ENCODE measurements at places on chromosomes 6 and 20.

DNA sequence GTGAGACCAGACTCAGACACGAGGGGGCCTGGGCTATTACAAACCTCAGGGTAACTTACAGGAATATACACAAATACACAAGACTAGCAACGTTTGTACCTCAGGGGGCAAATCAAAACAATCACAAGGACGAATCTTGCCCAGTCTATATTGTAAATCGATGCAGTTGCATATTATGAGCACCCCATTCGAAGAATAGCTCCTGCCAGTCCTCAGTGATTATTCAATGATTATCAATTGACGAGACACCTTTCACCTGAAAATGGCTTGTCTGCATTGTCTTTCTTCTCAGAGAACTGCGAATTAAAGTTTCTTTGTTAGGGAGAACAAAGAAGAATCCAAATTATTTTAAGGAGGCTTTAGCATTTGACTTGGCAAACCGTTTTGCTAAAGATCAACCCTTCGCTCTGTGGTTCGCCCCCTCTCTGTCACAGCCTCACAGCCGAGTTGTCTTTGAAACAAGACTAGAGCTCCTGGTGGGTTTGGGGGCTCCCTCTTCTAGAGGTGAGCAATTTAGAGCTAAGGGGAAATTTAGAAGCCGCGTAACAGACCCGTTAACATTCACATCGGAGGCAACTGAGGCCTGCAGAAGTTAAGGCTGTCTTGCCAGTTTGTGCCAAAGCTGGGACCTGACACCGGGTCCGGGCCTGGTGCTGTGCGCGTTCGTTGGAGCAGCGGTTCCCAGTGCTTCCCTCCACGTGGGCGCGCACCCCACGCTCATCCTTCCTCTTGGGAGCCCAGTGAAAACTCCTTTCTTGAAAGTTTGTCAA is 24.9 kb upstream of the MAP3K7 start:
- DNase-seq: no peak

GRCh38 chr6:116797585-116797984 is 31.3 kb downstream of the GPRC6A start:
- DNase-seq: no peak

DNA sequence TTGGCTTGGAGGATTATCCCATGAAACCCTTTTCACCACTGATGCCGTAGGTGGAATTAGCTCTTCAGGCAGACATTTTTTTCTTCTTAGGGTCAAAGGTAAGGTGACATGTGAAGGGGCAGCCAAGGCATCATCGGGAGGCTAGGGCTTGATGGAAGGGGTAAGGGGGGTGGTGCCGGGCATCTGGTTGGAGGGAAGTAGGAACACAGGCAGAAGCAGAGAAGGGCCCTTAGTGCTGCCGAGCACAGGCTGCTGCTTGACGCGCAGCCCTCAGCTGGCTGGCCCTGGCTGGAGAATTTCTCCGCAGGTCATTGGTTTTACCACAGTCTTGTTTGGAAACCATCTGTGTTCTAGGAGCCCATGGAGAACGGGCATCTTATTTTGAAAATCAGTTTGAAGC is 54.7 kb downstream of the TRAF3IP2 start:
- no peak for DNase-seq

- DNase-seq: no peak
Observed at GRCh38 chr20:9978397-9979004, 56.3 kb upstream of the ANKEF1 start.

DNA sequence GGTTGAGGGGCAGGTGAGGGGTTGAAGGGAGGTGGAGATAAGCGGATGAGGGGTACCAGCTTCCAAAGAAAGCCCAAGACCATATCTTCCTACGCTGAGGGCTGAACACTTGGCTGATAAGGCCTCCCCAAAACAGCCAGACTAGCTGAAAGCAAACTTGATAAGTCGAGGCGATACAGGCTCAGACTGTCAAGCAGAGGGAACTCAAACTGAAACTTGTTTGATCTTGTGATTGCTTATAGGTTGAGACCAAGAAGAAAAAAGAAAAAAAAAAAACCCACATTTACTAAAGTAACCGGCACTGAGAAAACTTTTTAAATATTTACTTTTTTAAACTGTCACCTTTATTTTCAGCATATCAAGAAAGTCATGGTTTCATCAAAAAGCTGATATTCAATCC is 73.6 kb downstream of the TRERF1 start:
- DNase-seq: no peak

DNA sequence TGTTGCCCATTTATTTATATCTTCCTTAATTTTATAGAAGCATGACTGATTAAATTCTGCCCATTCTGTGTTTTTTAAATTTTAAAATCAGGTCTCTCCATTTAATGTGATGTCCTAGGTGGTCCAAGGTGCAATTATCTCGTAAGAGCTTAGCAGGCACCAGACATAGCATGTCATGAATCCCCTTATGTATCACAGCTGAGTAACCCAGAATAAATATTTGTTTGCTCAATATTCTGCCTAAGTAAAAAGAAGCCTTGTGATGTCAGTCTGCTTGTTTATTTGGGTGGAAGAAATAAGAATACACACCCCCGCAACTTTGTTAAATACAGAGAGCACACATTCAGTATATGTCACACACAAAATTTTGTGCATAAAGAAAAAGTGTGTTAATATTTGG is 211.3 kb downstream of the FARS2 start:
- DNase-seq: no peak

DNA sequence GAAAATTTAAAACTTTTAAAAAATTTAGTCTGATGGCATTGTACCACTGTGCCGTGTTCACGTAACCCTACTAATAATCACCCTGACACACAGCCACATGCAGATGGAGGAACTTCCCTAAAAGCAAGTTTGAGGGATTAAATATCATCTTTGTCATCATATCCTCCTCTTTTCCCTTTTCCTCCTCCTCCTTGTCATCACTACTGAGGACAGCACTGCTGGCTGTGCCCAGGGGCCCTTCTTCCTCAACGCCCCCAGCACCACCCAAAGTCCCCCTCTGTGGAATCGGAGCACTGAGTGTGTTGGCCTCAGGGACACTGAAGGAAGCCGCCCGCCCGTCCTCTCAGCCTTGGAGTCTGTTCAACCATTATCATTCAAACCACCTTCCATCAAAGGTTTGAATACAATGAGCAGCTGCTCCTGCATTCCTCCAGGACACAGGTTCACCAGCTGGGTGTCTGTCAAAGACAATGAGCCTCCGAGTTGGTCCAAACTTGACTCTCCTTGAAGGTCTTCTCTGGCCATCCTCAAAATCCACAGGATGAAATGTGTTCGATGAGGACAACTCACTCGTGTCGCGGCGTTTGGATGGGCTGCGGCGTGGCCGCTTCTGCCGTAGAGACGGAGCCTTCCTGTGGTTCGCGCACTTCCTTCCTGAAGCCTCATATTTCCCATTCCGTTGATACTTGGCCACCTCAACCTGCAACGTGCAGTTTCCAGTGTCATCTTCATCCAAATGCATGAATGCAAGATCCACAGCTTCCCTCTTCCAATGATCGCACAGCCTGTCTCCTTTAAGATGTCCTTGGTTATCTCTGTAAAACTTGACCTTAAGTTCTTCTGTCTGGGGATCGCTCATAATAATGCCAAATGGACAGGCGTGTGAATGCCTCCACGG is 23.3 kb downstream of the NQO2 start:
- DNase-seq: no peak

DNA sequence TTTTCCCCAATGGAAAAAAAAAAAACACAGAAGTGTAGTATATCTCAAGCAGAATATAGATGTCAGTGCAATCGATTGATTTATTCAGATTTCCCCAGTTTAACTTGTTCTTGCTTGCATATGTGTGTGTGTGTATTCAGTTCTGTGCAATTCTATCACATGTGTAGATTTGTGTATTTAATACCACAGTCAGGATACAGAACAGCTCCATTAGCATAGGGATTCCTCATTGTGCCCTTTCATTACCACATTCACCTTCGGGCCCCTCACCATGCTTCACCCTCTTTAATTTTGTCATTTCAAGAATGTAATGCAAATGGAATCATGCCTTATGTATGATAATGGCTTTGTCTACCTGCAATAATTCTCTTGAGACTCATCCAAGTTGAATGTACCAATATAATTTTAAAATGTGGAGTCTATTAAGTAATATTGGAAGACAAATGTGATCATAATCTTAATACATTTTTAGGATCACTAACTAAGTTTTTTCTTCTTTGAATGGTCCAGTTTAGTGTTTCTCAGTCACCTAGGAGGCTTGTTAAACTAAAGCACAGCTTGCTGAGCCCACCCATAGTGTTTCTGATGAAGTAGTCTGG is 187.9 kb downstream of the TENT5A start:
- DNase-seq: no peak

DNA sequence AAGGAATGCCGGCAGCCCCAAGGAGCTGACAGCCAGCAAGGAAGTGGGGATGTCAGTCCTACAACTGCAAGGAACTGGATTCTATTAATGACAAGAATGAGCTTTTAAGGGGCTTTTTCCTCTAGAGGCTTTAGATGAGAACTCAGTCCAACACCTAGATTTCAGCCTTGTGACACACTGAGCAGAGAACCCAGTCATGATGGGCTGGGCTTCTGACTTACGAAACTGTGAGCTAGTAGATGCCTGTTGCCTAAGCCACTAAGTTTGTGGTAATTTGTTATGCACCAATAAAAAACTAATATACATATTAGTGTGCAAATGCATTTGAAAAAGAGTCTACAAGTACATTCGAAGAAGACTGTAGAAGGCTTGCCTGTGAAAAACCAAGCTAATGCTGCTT is 263.3 kb downstream of the SOX4 start:
- no peak for DNase-seq

GRCh38 chr20:62991863-62992262 is 14.9 kb downstream of the BHLHE23 start:
- DNase-seq: no peak

GRCh38 chr6:157813191-157813590 is 9.9 kb upstream of the SNX9 start:
- DNase-seq: no peak

GRCh38 chr6:154143753-154144152 is 104.7 kb downstream of the OPRM1 start:
- no peak for DNase-seq

DNA sequence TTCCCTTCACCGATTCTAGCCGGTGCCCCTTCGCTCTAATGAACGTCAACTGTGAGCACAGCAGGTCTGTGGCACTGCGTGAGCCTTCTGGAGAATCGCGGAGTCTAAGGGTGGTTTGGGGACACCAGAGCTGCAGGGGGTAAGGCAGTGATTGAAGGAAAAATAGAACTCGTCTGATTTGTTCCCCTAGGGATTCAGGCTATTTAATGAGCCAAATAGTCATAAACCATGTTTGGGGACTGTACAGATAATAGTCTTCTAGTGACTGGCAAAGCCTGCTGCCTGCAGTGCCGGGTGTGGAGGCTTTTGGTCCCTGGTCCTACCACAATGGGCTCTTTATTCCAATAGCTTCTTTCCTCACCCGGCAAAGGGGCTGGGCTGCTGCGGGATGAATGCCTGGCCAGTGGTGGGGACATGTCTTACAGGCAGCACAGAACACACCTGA is 11.1 kb upstream of the NTSR1 start:
- no peak for DNase-seq

DNA sequence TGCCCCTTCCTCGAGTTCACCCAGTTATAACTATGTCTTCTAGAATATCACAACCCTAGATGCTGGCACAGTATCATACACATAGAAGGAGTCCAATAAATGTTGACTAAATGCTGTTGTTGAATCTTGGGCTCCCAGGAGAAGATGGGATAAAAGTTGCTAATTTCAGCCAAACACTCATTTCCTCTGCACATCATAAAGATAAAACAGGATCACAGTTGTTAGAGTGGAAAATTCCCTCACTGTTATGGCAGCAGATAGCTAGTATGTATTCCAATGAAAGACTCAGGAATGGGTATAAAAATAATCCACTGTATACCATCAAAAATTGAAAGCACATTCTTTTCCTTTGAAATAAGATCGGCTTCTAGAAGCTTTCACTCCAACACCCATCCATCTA is 294.9 kb upstream of the TSHZ2 start:
- DNase-seq: no peak

- DNase-seq: no peak
Observed at GRCh38 chr20:45011108-45011526, 44.8 kb downstream of the STK4 start.

DNA sequence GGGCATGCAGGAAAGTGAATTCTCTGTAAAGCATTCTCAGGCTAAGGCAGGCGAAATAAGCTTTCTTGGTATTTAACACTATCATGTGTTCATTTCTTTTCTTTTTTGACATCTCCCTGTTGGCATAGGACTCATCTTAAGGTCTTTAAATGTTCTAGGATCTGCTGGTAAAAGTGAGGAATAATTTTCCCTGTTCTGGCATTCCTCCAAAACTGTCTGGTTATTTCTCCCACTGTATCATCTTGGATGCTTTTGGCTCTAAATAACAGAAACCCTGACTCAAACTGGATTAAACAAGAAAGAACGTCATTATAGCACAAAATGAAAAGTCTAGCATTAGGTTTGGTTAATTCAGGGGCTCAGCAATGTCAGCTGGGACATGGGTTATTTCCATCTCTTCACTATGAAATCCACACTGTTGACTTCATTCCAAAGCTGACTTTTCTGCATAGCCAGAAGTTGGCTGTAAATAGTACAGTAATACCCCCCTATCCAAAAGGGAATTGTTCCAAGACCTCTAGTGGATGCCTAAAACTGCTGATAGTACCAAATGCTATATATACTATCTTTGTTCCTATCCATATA is 37.9 kb upstream of the SNAP25 start:
- no peak for DNase-seq

DNA sequence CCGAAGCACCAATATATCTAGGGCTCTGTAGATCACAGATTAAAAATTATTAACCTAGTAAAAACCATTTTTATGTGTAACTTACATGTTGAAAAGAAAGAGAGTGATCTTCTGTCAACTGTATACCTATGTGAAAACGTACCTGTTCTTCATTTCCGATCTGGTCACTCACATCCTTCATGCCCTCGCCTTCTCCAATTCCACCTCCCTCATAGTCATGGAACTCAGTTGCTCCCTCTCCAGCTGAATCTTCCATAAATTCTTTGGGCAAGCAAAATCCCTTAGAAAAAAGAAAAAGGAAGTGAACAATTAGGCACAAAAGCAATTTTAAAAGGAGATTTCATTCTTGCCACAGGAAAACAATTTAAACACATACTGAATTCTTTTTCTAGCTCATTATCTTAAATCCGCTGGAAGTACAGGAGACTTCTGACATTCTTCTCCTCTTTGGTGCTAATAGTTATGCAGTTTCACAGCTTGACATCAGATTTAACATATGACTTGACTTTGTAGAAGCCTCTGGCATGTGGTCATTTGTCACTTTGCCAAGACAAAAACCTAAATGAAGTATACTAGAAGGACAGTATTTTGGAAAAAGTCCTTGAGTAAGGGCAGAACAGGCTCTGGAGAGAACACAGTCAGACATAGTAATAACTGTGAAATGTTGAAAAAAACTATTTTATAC is 29.5 kb upstream of the LYRM2 start:
- no peak for DNase-seq

- no peak for DNase-seq
Observed at GRCh38 chr6:117906507-117906957, 532 bp upstream of the SLC35F1 start.

- no peak for DNase-seq
Observed at GRCh38 chr6:37943436-37944058, 124.0 kb downstream of the ZFAND3 start.

DNA sequence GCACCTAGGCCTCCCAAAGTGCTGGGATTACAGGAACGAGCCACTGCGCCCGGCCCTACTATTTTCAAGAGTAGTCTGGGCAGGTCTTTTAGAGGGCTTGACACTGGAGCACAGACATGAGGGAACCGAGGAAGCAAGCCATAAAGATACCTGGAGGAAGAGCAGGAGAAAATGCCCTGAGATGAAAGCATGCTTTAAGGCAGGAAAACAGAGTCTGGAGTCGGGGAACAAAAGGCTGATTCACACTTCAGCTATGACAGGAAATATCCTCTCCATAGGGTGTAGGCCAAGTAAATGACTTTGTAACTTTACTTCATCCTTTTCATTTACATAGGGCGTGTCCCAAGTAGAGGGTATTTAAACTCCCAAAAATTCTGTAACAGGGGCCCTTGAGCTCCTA is 4.3 kb upstream of the SERINC3 start:
- no peak for DNase-seq
